Left ventricle myocardium inferior (tissue), 1 donor: ENCODE measurements at places on chromosomes 6 and 20.

GRCh38 chr6:37984578-37984977 is 165.1 kb downstream of the ZFAND3 start:
- DNase-seq, result no peak

DNA sequence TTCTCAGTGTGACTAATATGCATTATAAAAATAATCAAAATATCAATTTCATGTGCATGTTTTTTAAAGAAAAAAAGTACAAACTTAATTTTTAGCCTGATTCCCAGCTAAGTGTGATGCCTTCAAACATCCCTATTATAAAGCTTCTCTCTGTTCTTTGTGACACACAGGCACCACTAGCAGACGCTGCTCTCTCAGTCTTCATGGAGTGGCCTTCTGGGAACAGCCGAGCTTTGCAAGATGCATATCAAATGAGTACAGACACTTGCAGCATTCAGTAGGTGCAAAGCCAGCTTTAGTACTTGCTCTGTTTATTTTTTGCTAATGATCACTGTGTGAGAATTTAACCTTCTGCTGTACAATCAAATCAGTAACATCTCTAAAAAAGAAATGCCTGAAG is 340.0 kb downstream of the ADGRB3 start:
- DNase-seq, result no peak

DNA sequence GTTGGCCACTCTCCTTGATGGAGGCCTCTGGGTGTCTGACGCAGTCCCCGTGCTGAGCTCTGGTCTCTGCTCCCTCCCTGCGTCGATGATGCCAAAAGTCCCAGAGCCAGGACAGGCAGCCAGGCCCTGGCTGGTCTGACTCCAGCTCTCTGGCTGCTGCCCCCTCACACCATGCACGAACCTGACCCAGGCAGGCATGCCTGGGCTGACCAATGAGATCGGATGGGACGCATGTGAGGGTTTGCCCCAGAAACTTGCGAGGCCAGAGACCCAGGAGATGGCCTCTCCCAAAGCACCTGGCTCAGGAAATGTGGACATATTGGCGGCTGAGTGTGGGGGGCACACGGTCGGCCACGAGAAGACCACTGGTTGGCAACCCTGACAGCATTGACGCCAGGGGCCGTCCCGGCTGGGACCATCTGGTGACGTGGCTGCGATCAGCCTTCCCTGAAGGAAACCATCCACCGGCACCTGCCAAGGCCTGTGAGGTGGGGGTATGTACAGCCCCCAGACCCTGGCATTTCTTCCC is 51.2 kb upstream of the FRMD1 start:
- DNase-seq, result no peak

DNA sequence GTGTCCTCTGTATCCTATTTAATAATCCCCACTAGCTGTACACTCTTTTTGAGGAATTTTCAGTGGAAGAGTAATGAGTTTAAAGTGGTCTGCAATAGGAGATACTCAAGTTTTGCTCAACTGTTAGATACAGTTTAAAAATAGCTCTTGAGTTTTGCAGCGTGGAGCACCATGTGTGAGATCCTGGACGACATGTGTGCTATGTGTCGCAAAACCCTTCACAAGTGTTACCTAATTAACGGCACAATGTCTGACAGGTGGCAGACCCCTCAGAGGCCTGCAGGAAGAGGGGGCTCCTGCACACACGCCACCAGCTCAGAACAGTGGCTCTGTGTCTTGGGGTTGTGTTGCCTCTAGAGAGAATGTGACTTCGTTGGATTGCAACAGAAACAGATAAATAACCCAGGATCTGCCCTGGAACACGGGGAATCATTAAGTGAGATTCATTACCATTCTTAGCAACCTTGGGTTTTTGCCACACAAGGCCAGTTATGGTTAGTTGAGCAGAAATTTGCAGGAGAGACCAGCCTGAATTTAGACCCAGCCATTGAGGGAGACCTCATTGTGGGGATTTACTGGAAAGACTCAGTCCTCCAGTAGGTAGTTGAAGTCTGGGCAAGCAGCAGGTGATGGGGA is 73.8 kb downstream of the SASH1 start:
- no peak for DNase-seq

DNA sequence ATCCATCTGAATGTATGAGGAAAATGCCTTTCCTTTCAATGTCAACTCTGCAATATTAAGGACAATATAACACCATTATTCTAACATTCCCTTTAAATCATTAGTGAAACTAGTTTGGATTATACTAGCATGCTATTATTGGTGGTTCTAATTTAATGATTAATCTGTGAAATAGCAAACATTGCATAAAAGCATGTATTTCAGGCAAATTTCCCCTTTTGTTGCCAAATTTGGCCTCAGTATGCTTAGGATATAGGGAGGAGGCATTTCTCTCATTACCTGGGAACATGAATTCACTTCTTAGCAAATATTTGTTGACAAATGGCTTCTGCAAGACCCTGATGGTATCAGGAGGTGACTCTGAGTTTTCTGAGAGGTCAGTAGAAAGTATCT is 1.6 kb downstream of the TPMT start:
- no peak for DNase-seq

DNA sequence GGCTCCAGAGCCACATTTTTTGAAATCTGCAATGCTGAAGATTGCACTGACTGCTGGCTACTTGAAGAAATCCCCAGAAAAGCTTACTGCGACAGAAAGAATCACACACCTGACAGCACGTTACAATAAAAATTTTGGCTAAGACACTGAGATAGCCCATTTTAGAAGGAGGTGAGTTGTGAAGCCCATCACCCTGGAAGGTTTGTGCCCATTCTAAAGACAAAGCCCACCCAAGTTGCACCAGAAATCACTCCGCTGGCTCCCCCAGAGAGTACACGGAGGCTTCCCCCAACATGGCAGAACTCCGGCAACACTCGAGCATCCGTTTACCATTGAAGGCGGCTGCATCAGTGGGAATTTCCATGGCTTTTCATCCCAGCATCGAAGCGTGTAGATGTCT is 29.4 kb downstream of the LPA start:
- DNase-seq, result no peak

GRCh38 chr20:3565851-3566250 is 95.0 kb downstream of the ATRN start:
- no peak for DNase-seq

GRCh38 chr6:71194724-71195123 is 93.9 kb upstream of the OGFRL1 start:
- DNase-seq, result no peak

- DNase-seq, result peak; percentile 95
Observed at GRCh38 chr6:15248451-15249370, 2.8 kb downstream of the JARID2 start.

DNA sequence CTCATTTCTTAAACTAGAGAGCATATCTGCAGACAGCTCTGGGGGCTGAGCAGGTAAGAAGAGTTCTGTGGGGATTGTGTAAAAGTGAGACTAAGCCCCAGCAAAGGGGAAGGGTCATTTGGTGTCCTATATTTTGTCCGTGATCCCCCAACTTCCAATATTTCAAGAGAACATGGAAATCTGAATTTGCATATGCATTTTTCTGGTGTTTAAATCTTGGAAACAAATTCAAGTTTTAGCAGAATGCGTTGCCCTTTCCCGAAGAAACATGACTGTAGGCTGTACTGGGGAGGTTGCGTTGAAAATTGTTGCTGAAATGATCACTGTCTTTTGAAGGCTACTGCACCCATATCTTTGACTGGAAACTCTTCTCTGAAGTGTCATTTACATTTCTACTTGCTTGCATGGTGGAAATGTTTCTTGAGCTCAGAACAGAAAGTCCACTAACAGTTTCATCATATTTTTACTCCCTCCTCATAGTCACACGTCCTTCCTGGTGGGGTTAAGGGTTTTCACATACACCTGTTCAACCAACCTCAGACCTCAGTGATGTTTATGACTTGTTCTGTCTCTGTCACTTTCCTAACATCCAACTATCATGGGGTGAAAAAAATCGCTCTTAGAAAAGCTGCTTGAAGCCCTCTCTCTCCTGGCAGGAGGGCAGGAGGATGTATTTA is 140.3 kb downstream of the BCAS1 start:
- DNase-seq, result no peak

GRCh38 chr6:119348096-119348747 is 1.3 kb downstream of the MAN1A1 start:
- DNase-seq, result peak; percentile 23
